Stimulated activated CD8-positive, alpha-beta memory T cell treated with anti-CD3 and anti-CD28 coated beads, Interleukin-4, amount 100 ng/mL, for 4 hours (primary cell): ENCODE measurements at places on chromosomes 4 and X.

GRCh38 chr4:4259484-4260100 is 11.6 kb upstream of the TMEM128 start:
- DNase-seq: no peak

DNA sequence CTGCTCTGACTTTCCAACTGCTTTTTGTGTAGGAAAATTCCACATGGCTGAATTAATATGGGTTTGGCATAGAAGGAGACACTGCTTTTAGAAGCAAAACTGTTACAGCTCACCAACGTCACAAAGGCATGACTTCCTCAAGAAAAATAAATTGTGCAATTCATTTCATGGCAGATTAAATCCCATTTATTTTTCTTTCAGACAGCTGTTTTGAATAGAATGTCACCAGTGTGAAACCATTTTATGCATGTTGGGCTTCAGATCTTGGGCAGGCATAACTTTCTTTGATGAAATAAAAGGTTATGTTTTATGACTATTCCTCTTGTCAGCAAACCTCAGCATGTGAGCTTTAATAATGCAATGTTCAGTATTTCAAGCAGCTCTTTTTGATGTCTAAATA is 542.8 kb downstream of the GALNTL6 start:
- no peak for DNase-seq

DNA sequence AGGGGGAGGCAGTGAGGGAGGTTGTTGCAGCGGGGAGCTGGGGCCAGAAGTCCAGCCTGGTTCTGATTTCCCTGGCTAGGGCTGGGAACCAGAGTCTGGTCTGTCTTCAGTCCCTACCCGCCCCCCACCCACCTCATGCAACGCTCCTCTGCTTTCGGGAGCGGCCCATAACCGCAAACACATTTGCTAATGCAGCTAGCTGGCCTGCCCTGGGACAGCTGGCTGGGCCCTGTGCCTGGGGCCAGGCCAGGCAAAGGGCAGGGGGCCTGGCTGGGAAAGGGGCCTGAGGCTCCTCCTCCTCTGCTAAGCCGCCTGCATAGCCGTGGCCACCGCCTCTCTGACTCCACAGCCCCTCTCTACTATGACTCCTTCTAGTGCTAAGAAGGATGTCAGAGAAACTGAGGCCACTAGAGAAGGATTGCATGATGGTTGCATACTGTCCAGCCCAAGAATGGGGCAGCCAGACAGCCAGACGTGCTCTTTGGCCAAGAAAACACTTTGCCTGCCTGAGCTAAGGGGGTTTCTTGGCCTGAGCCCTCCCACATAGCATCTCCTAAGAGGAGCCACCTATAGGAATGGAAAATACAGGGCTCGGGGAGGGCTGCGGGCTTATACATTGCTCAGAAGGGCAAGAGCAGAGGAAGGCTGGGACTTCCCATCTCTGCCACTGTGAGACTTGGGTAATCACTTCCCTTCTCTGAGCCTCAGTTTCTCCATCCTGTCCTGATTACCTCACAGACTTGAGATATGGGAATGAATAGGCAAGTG is 76.9 kb downstream of the PJA1 start:
- no peak for DNase-seq

GRCh38 chr4:84977396-84977795 is 10.9 kb upstream of the WDFY3 start:
- DNase-seq: no peak

DNA sequence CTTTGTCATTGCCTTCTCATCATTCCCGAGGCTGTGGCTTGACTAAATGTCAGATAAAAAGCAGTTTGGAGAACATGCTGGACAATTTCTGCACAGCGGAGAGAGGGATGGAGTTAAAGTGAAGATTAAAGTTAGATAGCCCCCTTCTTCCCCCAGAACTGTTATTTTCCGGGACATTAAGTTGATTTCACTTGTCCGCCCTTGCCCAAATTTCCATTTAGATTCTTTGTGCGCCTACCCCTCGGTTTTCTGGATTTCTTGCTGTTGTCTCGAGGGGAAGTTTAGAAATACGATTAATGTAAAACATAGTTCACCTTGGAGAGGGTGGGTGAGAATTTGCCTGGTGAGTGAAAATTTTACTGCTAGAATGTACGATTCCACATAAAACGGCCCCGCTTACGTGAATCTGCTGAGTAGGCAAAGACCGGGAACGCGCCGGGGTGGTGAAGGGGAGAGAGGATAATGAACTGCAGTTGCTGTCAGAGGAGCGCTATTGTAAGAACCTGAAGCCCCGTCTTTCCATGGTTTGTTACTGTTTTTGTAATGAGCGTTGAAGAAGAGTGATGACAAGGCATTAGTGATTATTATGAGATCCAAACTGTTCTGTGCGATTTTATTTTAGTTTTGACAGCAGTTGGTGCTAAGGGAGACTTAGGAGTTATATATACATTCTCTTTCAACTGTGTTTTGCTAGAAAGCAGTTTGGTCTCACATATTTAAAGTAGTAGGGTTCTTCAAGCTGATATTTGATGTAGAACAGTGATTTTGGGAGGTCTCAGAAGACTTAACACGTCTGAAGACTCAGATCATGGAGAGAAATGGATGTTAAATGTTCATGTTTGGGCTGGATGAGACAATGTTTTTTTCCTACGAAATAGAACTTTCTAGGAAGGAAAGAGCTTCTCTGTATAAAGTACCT is 73.0 kb downstream of the AFF1 start:
- DNase-seq: peak; percentile 6

DNA sequence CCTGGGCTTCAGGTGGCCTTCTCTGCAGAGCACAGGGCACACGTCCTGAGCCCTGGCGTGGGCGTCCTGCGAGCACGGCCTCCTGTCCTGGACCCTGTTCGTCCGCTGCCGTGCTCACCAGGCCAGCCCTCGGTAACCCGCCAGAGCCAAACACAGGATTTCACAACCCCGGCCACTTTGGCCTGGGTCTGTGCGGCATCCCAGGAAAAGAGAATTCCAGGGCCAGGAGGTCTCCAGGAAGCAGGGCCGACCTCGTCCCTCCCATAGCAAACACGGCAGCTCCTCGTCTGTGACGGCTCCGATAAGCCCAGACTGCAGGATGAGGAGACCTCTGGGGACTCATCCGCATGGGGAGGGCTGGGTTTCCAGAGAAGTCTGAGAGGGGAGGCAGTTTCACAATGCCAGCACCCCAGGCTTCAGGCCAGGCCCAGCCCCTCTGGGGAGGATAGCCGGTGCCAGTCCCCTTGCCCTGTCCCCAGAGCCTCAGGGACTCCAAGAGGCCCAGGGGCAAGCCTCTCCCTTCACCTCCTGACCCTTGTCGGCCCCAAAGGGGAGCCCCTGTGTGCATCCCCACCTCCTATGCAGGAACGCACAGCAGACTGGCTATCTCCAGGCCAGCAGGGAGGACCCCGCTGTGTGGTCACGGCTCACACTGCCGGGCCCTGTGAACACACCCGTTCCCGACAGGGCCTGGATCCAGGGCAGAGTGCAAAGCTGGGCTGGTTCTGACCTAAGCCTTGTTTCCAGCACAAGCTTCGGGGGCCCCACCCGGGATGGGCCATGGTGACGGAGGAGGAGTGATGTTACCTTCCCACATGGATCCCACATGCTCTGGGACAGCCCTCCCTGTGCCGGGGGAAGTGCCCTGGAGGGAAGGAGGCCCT is 22.3 kb upstream of the HTRA3 start:
- DNase-seq: no peak
